ENCODE measurements at places on chromosomes 11 and 22. TPM values are rescaled to one million over a fixed set of nuclear protein-coding genes. Genes with fewer than 3 reads are reported as not detected.

APOBEC3B gene
- 5.1 TPM for total RNA-seq

MTA2 gene
- 79.0 TPM for total RNA-seq

ANKK1 gene
- total RNA-seq = not detected

OR2AG2 gene
- not detected for total RNA-seq

MS4A4E gene
- not detected for total RNA-seq

POU2AF3 gene
- total RNA-seq = 0.26 TPM

MS4A6A gene
- total RNA-seq = not detected

MED15 gene
- 13.5 TPM for total RNA-seq

UNC93B1 gene
- total RNA-seq = 15.1 TPM

TRAF6 gene
- 5.5 TPM for total RNA-seq

OLFML1 gene
- 0.05 TPM for total RNA-seq

SPDYC gene
- not detected for total RNA-seq

SCO2 gene
- 4.0 TPM for total RNA-seq

GRAP2 gene
- 0.02 TPM for total RNA-seq

PTPMT1 gene
- total RNA-seq = 54.8 TPM

TREH gene
- not detected for total RNA-seq

CDC42EP1 gene
- 43.7 TPM for total RNA-seq

FAM227A gene
- 0.89 TPM for total RNA-seq

CBLIF gene
- total RNA-seq = not detected

C11orf42 gene
- not detected for total RNA-seq

ELMOD1 gene
- not detected for total RNA-seq

C22orf15 gene
- total RNA-seq = not detected

DAGLA gene
- 0.52 TPM for total RNA-seq

TSPAN18 gene
- total RNA-seq = not detected
